ENCODE measurements at places on chromosomes 2 and 18.

- no peak for DNase-seq
Measured at GRCh38 chr2:2188941-2189340, 142.1 kb downstream of the MYT1L start.

GRCh38 chr2:20604401-20604911, 46.4 kb downstream of the HS1BP3 start:
- DNase-seq = no peak

DNA sequence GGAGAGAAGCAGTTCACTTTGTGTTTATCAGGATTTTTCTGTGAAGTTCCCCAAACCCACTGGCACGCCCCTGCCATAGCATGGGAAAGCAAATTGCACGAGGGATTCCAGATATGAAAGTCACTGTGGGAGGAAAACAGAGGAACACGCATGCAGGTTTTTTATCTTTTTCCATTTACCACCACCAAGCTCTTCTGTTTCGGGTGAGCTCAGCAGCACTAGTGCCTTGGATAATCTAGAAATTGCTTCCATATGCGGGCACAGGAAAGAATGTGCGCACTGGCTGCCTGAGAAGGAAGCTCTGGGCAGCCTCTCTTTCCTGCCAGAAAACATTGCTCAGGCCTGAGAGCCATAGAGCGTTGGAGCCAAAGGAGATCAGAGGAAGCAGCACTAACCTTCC, 65.9 kb upstream of the WIPF1 start:
- DNase-seq = peak; percentile 67

- peak; percentile 34 for DNase-seq
Measured at GRCh38 chr2:46717344-46718121, 198.1 kb downstream of the MCFD2 start.

- DNase-seq = no peak
Measured at GRCh38 chr18:48844271-48844670, 106.5 kb downstream of the SMAD7 start.

DNA sequence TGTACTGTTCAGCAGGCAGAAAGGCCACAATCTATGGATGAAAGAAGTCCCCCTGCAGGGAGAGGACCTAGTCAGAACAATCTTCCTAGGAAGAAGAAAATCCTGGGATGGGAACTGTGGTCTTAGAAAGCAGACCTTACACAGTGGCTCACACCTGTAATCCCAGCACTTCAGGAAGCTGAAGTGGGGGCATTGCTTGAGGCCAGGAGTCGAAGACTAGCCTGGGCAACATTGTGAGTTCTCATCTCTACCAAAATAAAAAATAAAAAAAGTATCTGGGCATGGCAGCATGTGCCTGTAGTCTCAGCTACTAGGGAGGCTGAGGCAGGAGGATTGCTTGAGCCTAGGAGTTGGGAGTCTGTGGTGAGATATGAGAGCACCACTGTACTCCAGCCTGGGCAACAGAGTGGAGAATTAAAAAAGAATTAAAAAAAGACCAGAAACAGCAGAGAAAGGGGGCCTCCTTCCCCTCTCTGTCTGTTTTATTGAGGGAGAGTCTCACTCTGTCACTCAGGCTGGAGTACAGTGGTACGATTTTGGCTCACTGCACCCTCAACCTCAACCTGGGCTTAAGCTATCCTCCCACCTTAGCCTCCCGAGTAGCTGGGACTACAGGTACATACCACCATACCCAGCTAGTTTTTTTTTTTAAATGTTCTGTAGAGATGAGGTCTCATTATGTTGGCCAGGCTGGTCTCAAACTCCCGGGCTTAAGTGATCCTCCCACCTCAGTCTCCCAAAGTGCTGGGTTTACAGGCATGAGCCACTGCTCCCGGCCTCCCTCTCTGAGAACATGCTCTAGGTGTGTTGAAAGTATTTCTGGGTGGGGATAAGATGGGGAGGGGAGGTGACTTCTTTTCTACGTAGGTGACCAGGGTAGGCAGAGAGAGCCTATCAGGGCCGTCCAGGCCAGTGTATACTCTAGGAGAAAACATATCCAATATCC, 7.4 kb downstream of the RHOB start:
- no peak for DNase-seq

DNA sequence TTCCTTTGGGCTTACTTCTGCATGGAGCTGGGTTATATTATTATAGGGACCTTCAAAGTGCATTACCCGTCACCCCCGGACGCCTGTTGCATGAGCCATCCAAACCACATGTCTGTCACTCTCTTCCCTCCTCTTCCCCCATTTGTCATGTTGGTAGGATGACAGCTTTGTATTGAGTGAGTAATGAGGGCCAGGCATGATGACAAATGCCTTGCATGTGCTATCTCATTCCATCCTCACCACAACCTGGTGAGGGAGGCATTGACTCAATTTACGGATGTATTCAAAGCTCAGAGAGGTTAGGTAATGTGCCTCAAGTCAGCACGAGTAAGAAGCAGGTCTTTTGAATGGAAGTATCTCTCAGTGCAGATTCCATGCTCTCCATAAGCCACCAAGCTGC, 510.5 kb upstream of the TNP1 start:
- no peak for DNase-seq

GRCh38 chr2:45979065-45979464, 318.1 kb upstream of the EPAS1 start:
- DNase-seq = no peak

DNA sequence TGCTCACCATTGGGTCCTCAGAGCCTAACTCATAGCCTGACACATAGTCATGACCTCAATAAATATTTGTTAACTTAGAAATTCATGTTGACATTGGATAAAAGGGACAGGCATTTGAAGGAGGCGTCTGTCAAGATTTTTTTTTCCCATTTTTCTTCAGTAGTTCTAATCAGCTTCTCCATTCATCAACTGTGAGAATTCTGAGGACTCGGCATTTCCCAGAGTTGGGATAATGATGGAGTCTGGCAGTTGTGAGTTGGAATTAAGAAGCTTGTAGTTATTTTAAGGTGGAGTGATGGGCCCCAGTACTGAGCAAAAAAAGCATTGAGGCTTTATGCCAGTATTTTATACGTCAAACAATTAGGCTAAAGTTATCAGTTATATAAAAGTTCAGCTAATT, 4.6 kb downstream of the SPATS2L start:
- no peak for DNase-seq

GRCh38 chr18:74360852-74361655, 45.4 kb downstream of the C18orf63 start:
- DNase-seq = peak; percentile 16

DNA sequence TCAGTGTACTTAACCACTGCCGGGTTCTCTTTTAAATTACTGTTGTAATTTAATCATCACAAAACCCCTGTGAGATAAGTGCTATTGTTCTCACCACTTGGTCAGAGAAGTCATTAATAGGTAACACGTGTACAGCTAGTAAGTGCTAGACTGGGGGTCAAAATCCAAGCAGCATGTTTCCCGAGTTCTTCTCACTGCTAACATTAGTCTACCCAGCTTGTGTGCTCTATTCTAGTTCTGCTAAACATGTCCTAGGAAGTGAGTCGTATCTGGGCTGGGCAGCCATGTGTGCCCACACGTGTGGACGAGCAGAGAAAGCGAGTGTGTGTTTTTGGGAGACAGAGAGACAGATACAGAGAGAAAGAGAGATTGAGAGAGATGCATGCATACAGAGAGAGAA, 94.1 kb downstream of the BIN1 start:
- DNase-seq = no peak

DNA sequence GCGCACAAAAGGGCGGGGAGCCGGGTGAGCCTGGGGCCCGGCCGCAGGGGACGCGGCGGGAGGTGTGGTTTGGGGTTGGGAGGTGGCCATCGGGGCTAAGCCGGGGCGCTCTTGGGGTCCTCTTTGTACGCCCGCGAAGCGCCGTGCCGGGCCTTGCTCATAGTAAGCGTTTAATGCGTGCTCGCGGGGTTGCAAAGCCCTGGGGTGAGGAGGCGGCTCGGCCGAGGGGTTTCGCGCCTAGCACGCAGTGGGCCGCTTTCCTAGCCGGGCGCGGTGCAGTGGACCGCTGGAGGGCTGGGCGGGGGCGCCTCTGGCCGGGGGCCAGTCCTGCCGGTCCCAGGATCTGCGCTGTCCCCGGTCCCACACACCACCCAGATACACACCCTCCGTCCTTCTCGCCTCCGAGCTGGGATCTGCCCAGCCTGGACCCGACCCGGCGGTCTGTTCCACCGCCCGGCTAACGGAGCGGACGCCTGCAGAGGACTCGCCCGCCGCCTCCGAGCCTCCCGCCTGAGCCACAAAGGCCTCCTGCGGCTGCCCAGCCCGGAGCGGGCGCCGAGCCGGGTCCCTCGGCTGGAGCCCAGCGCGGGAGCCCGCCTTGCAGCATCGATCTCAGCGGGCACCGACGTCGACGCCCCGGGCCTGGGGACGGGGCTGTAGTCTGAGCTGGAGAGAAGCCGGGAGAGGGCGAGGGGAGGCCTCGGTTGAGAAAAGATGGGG, 564 bp downstream of the DPYSL5 start:
- no peak for DNase-seq

GRCh38 chr2:67828066-67828465, 234.7 kb downstream of the C1D start:
- DNase-seq = no peak

- no peak for DNase-seq
Measured at GRCh38 chr2:108409768-108410167, 32.0 kb downstream of the SULT1C4 start.

DNA sequence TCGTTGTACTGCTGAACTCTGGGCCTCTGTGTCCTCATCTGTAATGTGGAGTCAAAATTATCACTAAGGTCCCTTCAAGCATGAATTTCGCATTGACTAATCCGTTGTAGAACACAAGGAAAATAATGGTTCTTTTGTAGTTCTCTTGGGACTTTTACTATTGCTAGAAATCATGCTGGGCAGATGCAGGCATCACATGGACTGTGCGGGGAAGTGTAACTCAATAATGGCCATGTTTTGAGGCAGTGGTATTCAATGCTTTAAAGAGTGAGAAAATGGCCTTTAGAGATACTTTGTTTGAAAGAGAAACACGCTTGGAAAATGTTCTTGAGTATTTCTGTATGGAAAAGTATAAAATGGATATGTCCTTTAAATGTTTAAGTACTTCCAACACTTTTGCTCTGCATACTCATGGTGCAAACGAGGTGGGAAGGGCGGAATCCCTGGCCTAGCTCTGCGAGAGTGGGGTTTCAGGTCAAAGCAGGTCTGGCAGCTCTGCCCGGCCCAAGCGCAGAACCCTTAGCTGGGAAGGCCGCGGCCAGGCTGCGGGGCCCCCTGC, 117.3 kb upstream of the MSTN start:
- DNase-seq = no peak

GRCh38 chr2:27909901-27910300, 19.4 kb downstream of the BABAM2 start:
- no peak for DNase-seq

DNA sequence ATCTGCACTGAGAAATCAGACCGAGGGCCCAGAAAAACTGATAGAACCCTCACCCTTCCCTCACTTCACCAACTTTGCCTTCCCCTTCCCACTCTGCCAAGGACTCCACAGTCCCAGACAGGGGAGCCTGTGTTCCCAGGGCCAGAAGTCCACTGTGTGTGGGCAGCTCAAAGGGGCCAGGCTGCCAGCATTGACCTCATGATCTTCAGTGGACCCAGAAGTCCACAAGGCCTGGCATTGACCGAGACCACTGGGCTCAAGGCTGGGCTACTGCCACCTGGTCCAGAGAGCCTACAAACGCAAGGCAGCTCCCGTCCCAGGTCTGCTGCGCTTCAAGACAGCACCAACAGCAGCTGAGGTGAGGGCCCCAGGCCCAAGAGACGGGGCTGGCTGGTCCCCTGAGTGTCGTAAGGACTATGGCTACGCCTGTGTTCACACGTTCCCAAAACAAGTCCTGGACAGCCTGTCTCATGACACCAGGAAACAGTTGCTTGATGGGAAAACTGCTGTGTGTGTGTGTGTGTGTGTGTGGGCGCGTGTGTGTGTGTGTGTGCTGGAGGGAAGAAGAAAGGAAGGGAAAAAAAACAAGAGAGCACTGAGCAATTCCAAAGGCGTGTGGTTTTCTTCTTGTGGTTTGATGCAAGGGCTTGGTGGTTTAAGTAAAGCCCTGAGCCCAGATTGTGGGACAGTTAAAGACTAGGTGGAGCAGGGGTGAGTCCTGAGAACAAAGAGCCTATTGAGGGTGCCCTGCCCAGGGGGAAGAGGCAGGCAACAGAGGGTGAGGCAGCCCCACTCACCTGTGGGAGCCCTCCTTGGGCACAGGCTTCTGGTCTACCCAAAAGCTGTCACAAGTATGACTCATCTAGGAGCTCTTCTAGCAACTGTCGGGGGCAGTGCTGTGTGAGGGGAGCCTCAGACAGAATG, 46.6 kb upstream of the ZBTB7C start:
- peak; percentile 82 for DNase-seq

DNA sequence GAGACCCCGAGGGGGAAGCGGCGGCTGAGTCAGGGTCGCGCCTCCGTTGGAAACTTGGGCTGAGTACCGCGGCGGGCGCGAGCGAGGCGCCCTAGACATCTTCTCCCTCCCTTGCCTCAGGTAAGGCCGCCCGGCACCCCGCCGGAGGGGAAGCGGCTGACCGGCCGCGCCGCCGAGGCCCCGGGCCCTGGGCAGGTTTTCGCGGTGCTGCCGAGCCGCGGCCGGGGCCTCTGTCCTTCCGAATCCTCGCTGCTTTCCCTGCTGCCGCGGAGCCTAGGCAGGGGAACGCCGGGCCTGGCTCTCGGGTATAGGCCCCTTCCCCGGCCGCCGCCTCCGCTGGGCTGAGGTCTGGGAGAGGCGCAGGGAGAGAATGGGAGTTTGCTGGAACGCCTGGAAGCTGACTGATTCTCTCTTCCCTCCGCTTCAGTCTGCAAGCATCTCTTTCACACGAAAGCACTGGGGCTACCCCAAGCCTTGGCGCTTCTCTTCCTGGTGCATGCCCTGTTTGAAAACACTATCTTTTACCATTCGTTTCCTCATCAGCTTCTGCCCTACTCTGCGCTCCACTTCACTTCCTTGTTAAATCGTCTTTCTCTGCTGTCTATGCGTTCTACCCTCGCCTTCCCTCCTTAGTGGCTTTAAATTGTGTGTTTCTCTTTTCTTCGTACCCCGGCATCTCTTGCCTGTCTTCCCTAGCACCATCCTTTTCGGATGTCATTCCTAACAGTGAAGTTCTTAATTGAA, 652 bp downstream of the PPM1B start:
- peak; percentile 79 for DNase-seq

GRCh38 chr2:24691806-24692205, 101.4 kb downstream of the PTRHD1 start:
- DNase-seq = no peak

GRCh38 chr2:238483656-238484055, 56.9 kb downstream of the ASB1 start:
- no peak for DNase-seq

DNA sequence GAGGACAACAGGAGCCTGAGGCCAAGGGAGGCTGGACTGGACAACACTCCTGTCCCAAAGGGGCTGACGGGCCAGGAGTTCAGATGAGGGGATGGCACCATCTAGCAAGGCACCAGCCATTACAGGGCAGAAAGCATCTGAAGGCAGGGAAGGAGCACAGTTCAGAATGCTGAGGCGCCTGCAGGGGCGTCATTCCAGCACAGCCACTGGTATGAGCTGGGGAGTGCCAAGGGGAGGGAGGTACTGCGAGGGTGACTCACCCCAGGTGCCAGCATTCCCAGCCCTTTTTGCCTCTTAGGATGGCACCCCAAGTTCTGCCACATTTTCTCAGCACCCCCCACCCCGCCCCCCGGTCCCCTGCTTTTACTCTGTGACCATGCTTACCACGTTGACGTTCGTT, 129.8 kb upstream of the EPAS1 start:
- DNase-seq = no peak

GRCh38 chr2:36371928-36372391, 16.4 kb downstream of the CRIM1 start:
- DNase-seq = no peak
